ENCODE measurements at places on chromosomes 2 and 18. TPM values are rescaled to one million over a fixed set of nuclear protein-coding genes. Genes with fewer than 3 reads are reported as not detected.

Gene IMPACT
- 8.8 TPM for total RNA-seq

Gene UBE2E3
- 42.0 TPM for total RNA-seq

Gene GCG
- not detected for total RNA-seq

Gene ALLC
- total RNA-seq, result not detected

Gene SERPINB12
- not detected for total RNA-seq

Gene MATN3
- total RNA-seq, result not detected

Gene C1GALT1C1L
- 0.14 TPM for total RNA-seq

Gene LYPD6B
- not detected for total RNA-seq

Gene IL1F10
- not detected for total RNA-seq

Gene NEU2
- not detected for total RNA-seq

Gene MYOM1
- 1.5 TPM for total RNA-seq

Gene TMEM198
- 0.77 TPM for total RNA-seq

Gene ASTL
- total RNA-seq, result not detected

Gene CXCR4
- total RNA-seq, result 97.6 TPM

Gene CAVIN2
- total RNA-seq, result not detected
